ENCODE measurements at places on chromosomes 13 and 19.

- DNase-seq: no peak
These were observed 258.7 kb upstream of the GPC6 start for GRCh38 chr13:92967923-92968322.

DNA sequence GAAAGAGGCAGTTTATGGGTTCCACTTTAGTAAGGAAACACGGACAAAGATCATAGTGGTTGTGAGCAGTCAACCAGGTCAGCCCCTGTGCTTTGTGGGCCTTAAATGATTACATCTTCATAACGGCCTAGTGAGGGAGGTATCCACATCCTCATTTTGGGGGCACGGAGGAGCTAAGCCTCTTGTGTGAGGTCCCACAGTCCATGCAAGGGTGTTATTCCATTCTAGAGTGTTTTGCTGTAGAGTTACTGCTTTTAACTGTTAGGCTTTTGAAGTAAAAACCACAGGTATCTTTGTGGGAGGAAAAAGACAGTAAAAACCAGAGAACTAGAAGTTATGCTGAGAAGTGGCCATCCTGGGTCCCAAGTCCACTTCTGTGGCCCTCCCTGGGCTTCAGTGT is 4.0 kb downstream of the NOP53 start:
- no peak for DNase-seq

DNA sequence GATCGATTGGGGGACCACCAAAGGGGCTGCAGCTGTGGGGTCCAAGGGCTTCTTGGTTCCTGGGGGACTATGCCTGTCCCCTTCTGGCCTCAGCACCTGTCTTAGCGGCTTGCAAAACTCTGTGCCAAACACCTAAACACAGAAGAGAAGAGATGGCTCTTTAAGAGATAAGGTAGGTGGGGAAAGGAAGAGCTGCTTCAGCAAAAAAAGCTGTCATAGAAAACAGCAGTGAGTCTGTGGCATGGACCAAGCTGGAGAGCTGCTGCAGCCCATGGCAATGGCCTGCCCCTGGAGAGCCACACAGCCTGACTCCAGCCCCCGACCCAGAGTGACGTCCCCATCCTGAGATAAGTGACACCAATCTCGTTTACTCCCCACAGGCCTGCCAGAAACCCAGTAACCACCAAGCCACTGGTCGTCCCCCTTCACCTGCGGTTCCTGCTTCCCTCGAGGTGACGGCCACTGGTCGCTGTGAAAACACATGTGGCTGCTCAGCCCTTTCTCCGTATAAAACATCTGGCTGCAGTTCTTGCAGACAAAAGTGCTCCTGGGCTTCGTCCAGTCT is 25.0 kb upstream of the NAPA start:
- no peak for DNase-seq

DNA sequence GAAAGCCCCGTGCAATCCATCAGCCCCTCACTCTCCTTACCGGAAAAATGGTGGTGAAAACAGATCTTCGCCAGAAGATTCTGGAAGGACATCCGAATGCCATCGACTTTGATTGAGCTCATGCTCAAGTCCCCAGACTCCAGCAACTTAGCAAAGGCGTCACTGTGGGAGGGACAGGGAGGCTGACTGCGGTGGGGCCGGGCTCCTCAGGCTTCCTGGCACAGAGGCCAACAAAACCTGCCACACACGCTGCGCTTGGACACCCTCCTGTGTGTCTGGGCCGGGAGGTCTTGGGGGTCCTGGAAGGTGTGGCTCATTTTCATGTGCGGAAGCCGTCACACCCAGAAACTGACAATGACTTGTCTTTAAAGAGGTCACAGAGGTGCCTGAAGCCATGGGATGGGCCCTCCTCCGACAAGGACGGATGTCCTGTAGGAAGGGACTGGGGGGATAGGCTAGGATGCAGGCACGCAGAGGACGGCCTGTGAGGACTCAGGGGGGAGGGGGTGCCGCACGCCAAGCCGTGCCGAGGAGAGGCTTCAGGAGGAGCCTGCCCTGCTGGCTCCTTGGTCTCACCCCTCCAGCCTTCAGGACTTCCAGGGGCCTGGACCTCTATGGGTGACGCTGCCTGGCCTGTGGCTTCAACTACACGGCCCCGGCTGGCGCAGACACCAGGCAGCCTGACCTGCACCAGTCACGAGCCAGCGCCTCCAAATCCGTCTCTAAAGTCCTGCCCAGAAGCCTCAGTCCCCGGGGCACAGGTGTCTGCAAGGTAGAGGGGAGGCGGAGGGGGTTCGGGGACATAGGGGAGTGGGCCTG is 12.5 kb downstream of the IZUMO4 start:
- no peak for DNase-seq

GRCh38 chr13:48492096-48492440 is 40.8 kb downstream of the RCBTB2 start:
- DNase-seq: no peak

- DNase-seq: no peak
These were observed 121.6 kb upstream of the SPRY2 start for GRCh38 chr13:80462567-80462966.

- peak; percentile 44 for DNase-seq
These were observed 572 bp downstream of the UGGT2 start for GRCh38 chr13:96052656-96053002.

- DNase-seq: no peak
These were observed 281.6 kb downstream of the ZNF536 start for GRCh38 chr19:30653646-30654386.

GRCh38 chr19:35213663-35214632 is 14.6 kb downstream of the FAM187B start:
- DNase-seq: peak; percentile 59

DNA sequence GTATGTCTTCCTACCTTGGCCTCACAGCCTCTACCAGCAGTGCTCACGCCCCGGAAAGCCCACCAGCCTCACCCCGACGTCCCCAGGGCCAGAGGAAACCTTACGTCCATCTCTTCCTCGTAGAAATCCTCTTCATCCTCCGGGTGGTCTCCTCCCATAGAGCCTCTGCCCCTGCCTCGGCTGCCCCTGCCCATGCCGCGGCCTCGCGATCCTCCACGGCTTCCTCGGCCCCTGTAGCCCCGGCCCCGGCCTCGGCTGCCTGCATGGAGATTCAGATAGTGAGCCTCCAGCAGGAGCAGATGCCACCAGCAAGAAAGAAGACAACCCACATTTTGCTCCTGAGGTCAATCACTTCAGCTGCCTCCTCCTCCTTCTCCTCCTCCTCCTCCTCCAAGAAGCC is 27.3 kb downstream of the ZC3H4 start:
- no peak for DNase-seq

DNA sequence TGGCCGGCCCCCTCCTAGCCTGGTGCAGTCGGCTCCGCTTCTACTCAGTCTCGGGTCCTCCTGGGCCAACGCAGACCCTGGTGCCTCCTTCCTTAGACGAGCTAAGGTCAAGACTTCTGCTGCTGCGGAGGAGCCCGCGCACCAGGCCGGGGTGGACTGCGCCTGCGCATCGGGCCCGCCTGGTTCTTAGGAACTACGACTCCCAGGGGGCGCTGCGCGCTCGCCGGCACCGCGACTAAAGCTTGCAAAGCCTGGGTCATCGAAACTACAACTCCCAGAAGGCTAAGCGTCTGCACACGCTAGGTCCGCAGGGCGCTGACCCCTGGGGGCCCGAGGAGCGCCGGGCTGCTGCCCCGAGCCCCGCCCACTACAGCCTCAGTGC is at the start of gene ZNF835:
ZNF835 (minus strand) TSS at position 145 of the 382 bp plus-strand sequence. CDS start 6,559 bp downstream, outside the sequence.
- peak; percentile 94 for DNase-seq

DNA sequence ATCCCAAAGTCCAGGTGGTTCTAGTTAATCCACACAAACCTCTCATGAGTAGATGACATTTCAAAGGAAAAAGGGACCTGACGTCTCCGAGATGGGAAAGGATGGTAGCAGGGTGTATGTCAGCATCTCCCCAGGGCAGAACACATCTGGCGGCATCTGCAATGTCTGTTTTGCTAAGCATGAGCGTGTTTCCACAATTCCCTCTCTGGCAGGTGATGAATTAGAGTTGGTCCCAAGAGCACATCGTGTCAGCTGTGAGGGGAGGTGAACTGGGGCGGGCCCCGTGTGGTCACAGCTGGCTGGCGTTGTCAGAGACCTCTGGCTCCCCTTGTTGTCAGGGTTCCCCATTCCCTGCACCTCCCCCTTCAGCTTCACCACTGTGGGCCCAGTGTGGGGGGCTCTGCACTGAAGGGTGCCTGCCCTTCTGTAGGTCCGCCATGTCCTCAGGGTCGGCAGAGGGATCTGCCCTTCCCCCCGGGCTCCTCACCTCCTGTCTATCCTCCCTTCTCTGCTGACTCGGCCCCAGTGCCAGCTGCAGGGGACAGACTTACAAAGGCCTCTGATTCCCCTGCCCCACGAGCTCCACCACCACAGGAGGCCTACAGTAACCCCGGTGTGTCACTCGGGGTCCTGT is 58.2 kb downstream of the CDADC1 start:
- no peak for DNase-seq

GRCh38 chr19:43534305-43534815 is 1.4 kb downstream of the ZNF575 start:
- DNase-seq: no peak

DNA sequence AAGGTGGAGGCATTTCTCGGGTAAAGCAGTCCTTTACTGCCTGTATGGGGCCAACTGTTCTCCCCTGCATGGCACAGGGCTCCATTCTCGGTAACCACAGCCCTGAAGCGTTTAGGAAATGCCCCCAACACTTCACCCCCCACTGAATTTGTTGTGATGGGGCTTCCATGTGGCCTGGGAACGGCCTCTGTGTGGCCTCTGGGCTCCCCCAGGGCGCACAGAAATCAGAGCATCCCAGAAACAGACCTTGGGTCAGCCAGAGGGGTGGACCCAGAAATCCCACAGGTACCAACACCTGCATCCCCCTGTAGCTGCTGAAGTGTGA is 153.7 kb upstream of the VSTM2B start:
- no peak for DNase-seq

DNA sequence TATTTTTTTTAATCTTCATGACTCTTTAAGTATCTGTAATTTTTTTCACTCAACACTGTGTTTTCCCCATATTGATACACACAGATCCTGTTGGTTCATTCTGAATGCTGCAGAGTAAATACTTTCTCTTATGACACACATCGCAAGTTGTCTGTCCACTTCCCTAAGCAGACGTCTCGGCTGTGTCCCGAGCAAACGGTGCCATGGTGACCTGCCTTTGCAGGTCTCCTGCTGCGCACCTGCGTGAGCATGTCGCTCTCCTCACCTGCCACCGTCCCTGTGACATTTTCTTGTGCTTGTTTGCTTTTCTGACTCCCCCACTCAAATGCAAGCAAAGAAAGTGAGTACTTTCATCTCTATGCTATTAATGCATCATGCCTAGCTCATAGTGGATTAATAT is 57.8 kb downstream of the CCDC70 start:
- no peak for DNase-seq

DNA sequence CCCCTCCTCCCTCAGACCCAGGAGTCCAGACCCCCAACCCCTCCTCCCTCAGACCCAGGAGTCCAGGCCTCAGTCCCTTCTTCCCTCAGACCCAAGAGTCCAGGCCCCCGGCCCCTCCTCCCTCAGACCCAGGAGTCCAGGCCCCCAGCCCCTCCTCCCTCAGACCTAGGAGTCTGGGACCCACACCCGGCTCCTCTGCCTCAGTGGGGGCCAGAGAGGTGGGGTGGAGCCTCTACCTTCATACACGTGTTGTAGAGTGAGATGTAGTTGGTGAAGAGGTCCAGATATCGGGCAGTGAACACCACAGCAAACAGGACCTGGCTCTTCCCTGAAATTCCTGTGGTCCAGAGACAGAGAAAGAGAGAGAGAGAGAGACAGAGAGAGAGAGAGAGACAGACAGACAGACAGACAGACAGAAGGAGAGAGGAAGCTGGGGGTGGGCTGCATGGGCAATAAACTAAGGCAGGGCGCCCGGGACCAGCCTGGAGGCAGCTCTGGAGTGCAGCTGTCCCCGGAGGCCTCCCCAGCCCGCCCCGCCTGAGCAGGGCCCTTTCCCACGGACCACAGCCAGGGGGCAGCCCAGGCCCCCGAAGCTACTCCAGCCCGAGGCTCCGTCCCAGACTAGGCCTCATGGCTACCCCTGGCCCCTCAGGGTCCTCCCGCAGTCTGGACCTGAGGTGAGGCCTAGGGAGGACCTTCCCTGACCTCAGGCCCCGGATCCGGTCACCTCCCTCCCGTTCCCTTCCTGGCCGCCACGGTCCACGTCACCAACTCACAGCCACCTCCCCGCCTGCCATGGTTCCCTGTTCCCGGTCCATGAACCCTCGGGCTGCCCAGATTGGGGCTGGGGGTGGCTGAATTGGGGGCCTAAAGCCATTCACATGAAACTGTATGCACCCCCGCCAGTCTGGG is 907 bp downstream of the KDELR1 start:
- peak; percentile 76 for DNase-seq

DNA sequence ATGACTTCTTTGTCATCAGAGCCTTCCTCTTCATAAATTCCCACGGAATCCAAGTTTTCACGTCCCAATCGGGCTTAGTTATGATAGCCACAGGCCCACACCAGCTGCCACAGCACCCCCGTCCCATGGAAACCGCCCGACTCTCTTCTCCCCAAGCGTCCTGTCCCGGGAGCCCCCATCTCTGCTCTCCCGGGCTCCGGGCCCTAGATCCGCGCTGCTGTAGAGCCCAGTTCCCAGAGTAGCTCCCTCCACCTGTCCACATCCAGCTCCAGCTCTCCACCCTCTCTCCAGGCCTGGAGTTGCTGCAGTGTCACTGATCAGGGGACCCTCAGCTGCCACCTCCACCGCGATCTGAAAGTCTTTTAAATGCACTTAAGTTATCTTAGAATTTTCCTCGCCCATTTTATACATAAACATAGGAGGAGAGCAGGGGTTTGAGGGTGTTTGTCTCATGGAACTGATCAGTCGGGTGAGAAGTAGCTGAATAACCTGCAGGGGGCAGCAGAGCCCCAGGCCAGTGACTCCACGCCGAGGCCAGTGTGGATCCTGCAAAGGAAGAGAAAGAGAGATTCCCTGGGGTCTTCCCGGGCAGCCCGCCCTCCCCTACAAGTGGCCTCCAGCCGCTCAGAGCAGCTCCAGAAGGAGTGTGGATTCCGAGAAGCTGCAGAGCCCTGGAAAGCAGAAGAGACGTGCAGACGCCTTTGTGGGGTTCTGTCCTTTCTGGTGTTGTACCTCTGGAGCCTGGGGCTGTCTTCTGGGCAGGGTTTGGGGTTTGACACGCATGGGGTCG is 1.1 kb upstream of the ZNF763 start:
- DNase-seq: peak; percentile 93

DNA sequence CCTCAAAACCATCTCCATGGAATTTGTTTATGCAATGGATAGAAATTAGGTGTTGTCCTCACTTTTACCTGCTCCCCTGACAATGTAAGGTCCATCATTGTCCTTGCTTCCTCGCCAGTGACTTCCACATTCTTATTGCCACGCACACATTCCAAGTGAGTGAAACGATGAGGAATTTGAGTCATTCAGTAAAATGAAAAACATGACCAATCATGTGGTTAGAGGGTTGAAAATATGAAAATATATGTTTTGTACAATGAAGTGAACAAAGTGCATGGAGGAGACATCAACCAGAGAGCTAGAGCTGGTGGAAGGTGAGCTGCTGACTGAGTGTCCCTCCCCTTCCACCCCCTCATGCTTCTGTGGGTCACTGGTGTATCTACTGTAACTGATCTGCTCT is 91.7 kb downstream of the ATP8A2 start:
- no peak for DNase-seq

DNA sequence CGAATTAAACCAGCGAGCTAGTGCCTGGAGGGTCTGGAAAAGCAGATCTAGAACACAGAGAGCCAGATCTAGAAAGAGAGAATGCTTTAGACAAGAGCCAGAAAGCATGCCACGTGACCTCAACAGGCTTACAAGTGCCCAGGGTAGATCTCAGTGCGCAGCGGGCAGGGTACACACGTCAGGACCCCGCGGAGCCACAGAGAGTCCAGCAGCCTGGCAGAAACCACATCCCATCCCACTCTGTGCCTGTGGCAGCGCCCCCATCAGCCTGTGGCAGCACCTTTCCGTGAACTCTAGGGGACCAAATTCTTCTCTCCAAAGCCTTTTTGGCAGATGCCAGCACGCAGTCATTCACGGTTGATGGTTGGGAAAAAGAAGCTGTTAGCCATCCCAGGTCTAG is 5.9 kb downstream of the ARHGEF1 start:
- no peak for DNase-seq
